Suppressor macrophage treated with lipopolysaccharide for 4 hours (primary cell): ENCODE measurements at places on chromosomes 5 and 9.
A peak's percentile ranks its signal among the peaks of the same experiment; 100 is the strongest.

DNA sequence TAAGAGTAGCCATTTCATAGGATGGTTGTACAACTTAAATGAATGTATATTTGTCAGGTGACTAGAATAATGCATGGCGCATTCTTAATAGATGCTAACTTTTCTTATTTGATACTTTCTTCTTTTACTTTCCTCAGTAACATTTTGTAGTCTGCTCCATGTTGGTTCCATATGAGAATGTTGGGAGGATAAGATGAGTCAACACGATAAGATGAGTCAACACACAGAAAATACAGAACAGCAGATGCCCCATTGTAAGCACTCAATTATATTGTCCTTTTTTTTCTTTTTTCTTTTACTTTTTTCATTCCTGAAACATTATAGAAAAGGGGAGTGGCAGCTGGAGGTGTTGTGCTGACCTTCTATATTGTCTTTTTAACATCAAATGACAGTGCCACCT lies 92.3 kb upstream of the SPATA31C2 start:
- no peak for DNase-seq

- DNase-seq = no peak
Measured at GRCh38 chr9:76353280-76353679, 40.9 kb downstream of the RFK start.

DNA sequence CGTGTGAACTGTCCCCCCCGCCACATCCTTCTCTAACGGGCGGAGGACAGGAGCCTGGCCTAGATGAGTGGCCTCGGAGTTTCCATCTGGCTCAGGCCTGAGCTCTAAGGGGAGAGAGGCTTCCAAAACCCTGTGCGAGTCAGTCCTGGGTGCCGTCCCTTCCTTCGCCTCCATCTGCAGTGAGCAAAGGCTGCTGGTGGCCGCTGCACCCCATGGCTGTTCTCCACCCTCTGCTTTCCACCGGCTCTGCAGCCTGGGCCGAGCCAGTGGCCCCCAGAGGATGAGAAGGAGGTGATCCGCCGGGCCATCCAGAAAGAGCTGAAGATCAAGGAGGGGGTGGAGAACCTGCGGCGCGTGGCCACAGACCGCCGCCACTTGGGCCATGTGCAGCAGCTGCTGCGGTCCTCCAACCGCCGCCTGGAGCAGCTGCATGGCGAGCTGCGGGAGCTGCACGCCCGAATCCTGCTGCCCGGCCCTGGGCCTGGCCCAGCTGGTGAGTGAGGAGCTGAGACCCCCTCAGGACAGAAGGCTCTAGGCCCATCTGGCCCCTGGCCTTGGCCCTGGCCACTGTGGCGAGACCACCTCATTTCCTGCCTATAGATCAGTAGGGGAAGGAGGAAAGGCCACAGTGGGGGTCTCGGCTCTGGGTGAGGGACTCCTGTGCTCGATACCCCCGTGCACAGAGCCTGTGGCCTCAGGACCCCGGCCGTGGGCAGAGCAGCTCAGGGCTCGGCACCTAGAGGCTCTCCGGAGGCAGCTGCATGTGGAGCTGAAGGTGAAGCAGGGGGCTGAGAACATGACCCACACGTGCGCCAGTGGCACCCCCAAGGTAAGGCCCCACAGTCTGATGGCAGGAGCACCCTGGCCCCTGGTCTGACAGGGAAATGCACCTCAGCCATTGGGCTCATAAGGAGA lies 3.0 kb downstream of the PKN3 start:
- DNase-seq = no peak

GRCh38 chr9:40911647-40912046 lies 216.8 kb downstream of the FOXD4L6 start:
- no peak for DNase-seq

DNA sequence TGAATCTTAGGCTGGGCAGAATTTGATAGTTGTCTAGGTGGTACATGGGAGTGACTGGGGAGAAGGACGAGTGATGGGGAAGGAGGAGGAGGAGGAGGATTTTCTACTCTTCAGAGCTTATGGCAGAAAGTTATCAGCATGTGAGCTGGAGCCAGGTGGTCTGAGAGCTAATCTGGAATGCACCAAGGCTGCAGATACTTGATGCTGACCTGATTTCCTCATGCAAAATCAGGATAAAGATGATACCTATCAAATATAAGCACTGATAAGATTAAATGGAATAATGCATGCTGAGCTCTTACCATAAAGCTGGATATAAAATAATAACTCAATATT lies 250.4 kb downstream of the SEMA5A start:
- DNase-seq = no peak

- no peak for DNase-seq
Measured at GRCh38 chr9:37037503-37038301, 3.6 kb upstream of the PAX5 start.

DNA sequence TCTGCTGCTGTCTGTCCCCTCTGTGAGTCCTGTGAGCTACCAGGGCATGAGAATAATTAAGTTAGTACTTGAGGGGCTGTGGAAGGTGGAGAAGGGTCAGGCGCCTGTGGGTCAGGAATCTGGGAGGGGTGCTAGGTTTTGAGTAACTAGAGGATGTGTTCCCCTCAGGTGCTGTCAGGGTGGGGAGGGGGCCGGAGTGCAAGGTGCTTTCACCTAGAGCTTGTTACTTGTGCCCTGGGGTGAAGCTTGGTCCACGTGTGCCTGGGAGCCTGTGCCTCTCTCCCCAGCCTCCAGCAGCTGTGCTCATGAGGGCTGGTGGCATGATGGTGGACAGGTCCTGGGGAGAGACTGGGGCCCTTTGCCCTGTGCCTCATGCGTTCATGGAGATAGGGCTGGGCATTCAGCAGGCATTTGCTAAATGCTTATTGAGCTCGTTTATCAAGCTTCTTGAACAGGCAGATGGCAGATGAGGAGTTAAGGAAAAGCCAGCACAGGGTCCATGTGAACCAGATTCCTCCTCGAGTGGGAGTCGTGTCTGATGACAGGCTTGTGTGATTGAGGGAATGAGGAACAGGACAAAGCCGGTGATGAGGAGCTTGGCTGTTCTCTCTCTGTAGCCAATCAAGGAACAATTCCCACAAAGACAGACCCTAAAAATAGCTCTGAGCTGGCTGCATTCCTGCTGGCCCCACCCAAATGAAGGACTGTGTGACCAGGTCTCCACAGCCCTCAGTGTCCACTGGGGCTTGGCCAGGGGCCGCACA lies 40.9 kb downstream of the CACNA1B start:
- DNase-seq = no peak

GRCh38 chr5:84564321-84565075 lies 179.8 kb upstream of the EDIL3 start:
- no peak for DNase-seq

- DNase-seq = no peak
Measured at GRCh38 chr5:39341896-39342295, 22.4 kb downstream of the C9 start.

DNA sequence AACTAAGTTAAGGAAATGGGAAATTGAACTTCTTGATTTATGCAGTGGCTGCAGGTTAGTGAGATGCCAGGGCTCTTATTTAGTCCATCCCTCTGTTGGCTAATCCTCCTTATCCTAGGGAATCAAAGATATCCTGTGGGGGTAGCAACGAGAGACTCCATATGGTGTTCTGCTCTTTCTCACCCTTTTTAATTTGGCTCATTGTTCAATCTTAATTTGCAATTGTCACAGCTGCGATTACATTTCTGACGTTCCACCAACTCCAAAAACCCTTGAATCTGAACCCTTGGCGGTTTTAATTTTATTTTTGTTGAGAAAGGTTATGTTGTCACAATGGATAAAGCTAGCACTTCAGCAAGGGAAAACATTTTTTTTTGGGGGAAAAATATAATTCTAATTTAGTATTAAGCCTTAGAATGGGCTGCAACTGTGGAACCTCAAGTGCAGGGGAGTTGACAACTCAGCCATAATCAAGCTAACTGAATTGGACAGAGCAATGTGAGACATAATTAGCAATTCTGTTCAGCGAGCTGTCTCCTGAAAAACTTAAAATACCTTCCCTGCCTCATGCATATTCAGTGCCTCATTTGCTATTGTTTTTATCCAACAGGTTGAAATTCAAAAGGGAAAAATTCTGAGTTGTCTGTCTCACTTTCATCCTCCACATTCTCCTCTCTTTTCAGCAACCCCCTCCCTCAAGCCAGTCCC lies 91.3 kb downstream of the MAT2B start:
- DNase-seq = no peak

DNA sequence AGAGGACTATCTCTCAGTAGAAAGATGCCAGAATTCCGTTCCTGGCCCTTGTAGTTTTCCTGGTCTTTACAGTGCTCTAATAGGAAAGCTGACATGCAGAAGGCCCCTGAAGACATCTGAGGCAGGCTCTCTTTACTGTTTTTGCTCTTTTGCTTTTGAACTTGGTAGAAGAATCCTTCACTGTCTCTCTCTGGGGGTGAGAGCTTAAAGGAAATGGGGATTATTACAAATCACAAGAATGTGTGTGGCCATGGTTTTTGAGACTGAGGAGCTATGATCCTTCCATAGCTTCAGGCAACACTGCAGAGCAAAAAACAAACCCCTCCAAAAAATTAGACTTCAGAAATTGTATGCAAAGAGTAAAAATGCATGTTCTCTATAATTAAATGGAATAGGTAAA lies 89.2 kb downstream of the PPIC start:
- no peak for DNase-seq

GRCh38 chr9:120874226-120875194 lies 2.5 kb downstream of the PHF19 start:
- DNase-seq = no peak

DNA sequence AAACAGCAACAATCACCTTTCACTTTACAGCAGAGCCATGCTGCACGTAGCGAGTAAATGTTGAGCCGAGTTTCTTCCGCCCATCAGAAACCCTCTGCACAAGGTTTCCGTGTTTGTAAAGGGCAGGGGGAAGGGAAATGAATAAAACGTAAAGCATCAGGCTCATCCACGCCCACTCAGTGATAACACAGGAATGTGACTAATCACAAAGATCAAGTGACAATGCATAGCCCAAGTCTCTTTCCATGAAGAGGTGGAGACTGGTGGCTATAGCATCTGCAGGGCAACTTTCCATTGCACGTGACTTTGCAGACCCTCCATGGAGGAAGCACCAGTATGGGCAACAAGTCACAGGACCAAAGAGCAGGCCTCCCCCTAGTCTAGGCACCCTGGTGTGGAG lies 56.6 kb downstream of the CAMSAP1 start:
- DNase-seq = peak; percentile 44

DNA sequence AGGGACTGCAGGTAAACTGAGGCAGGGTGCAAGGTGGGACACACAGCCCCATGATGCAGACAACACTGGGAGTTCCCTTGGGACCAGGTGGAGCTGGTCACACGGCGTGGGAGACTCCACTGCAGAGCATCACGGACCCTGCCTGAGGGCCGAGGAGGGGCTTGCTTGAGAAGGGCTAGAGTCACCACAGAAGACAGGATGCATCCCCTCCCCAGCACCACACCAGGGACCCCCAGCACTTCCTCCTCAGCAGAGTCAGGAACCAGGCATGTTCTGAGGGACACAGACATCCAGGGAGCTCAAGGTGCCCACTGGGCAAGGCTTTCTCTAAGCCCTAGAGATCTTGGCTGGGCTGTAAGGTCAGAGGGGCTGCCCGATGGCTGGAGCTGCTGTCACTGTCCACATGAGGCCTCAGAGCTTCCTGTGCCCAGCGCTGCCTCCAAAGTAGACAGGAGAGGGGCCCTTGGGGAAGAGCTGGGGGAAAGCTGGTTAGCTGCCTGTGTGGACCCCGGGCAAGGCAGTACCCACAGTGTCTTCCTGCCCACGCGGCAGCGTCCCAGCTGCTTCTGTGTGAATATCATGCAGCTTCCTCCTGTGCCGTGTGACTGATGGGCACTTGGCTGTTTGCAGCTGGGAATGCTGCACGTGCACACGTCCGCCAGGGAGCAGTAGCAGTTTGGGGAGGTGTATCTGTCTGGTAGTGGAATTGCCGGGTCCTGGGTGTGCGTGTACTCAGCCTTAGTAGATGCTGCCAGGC lies 176.6 kb downstream of the CACNA1B start:
- DNase-seq = no peak

GRCh38 chr5:45225571-45226031 lies 416.9 kb downstream of the MRPS30 start:
- DNase-seq = no peak

DNA sequence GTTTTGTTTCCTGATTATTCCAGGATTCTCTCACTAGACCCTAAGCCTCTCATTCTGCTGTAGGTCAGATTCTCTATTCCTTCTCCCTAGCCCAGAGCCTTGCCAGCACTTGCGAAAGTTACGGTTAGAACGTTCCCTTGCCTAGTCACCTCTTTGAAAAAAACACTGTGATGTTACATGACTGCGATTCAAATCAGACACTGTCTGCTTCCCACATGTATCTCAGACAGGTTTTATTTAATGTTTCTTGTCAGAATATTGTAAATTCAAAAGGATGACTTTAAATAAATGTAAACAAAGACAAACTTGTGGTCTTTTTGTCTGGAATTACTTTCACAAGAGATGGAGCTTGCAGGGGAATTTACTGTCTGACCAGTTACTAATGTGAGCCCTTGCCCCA lies 116.5 kb upstream of the OTULINL start:
- DNase-seq = no peak

DNA sequence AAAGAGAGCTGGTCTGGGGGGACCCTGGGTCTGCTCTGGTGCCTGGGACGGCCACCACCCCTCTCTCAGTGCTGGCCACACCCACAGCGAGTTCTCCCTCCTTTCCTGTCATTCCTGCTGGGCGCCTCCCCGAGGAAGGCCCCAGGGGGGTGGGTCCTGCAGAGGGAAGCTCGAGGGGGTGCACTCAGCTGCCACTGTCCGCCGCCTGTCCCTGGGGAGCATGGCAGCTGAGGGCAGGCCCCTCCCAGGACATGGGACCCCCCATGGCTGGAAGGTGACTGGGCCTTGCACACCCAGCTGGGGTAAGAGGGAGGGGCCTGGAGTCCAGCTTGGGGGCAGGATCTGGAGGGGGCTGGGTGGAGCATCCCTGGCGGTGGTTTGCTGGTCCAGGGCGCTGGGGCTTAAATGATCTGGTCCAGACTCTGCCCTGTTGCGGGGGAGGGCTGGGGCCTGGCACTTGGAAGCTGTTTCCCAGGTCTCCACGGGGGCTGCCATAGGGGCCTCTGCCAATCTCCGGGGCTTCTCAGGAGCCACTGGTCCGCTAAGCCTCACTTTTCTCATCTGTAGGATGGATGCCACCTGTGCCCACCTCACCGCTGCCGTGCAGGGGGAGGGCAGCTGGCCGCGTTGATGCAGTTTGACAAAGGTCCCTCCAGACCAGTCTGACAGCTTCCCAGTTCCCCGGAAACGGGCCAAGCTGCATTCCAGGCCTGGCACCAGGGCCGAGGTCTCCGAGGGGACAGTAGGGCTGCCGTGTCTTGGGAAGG lies 6.0 kb upstream of the SLC2A6 start:
- no peak for DNase-seq

GRCh38 chr5:169798438-169798837 lies 161.4 kb downstream of the DOCK2 start:
- DNase-seq = no peak

DNA sequence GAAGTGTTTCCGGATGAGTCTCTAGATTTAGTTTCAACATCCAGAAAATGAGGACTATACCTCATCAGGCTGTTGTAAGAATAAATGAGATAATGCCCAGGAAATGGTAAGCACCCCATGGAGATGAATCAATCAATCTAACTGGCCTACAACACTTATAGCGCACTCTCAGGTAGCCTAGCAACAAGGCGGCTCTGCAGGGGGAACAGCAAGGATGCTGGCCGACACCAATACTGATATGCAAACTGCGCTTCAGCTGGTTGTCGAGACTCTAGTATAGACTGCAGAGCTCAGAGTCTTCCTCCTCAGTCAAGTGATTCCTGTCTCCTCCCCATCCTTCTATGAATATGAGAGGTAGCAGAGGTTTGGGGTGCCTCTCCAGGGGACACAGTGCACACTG lies 218.8 kb upstream of the WWC1 start:
- no peak for DNase-seq

- no peak for DNase-seq
Measured at GRCh38 chr5:167332309-167332708, 959.1 kb upstream of the WWC1 start.

GRCh38 chr9:136225366-136225747 lies 20.3 kb downstream of the QSOX2 start:
- no peak for DNase-seq
